ENCODE measurements at places on chromosomes 5 and 9.

- DNase-seq, result no peak
Measured at GRCh38 chr5:131615957-131616356, 19.1 kb downstream of the RAPGEF6 start.

DNA sequence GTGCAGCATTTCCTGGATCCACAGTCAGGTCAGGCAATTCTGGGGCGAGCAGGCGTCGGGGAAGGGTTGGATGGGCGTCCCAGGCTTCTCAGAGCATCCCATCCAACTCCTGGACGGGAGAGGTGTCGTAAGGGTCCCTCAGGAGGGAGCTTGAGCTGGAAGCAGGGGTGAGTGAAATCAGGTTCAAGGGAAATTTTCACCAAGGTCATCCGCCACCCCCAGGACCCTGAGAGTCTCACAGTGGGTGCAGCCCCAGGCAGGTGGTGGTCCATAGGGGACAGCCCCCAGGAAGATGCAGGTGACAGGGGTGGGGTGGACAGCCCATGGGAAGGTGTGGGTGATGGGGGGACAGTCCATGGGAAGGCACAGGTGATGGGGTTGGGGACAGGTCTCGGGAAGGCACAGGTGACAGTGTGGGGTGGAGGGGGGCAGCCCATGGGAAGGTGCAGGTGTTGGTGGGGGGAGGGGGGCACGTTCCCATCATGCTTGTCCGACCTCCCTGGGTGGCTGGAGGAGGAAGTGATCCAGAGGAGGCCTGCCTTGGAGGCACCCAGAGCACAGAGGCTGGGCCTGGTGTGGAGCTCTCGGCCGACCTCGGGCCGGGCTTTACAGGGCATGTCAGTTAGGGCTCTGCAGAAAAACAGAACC, 48.9 kb downstream of the AHRR start:
- no peak for DNase-seq

GRCh38 chr9:12658531-12659209, 34.5 kb upstream of the TYRP1 start:
- DNase-seq, result no peak

DNA sequence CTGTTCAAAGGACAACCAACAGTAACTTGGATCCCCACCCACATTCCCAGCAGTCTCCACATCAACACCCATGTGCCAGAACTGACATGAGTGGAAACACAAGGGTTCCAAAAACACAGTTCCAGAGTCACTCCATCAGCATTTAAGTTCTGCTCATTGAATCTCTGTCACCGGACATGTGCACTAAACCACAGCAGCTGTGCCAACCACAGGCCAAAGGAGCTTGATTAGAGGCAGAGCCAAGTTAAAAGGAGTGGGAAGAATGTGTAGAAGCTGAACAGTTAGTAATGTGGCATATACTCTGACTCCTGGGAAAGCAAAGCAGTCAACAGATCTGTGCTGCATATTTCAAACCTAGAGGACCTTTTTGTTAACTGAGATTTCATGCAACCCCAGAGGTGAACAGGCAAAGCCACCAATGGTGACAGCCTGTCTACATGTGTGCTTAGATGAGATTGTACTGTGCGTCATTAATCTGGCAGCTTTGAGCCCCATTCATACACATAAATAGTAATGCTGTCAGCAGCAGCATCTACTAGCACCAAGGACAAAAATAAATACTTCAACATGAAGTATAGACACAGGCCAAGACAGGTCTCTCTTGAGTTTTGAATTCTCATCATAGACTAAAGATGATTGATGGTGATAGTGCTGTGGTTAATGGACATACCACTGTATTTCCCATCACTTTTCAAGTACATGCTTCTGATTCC, 16.4 kb upstream of the FST start:
- peak; percentile 93 for DNase-seq

DNA sequence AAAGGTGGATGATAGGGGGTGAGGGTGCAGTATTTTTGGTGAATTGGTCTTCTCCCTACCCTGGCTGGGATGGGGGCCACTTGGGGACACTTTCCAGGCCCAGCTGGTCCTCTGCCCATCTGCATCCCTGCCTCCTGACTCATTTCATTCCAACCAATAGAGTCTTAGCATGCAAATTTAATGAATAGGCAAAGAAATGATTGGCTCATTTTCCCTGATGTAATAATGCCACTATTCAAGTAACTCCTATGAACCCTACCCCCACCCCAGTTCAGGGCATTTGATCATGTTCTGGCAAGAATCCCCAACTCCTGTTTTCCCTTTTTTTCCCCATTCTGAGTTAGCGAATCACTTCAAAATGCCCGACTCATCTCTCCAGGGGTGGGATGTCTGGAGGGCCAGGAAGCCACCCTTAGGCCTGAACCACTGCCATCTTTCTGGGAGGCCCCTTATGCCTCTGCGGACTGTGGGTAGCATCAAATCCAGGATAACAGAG, 56.7 kb downstream of the PCDH1 start:
- DNase-seq, result peak; percentile 67

DNA sequence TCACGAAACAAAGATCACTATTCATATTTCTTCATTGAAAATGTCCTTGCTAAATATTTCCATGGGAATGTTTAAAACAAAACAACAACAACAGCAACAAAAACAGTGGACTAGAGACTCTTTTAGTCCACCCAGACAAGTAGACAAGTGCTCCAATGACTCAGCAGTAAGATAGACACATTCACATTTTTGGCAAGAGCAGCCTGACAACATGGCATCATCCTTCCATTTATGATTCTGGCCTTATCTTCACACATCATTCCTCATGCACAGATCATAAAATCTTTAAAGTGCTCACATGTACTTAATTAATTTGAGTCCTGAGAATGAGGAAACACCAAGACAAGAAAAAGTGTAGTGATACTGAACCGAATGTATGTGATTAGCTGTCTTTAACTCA, 132.6 kb upstream of the PDE4D start:
- no peak for DNase-seq

All from LHCN-M2 (cell line).